Fibroblast of villous mesenchyme (primary cell): ENCODE measurements at places on chromosomes 13 and 19.

- DNase-seq, result peak; percentile 68
Observed at GRCh38 chr13:39144941-39145533, 106.8 kb downstream of the NHLRC3 start.

- DNase-seq, result no peak
Observed at GRCh38 chr13:85068231-85068630, 731.0 kb downstream of the SLITRK6 start.

- peak; percentile 84 for DNase-seq
Observed at GRCh38 chr13:114053026-114053425, 79.2 kb upstream of the C13orf46 start.

DNA sequence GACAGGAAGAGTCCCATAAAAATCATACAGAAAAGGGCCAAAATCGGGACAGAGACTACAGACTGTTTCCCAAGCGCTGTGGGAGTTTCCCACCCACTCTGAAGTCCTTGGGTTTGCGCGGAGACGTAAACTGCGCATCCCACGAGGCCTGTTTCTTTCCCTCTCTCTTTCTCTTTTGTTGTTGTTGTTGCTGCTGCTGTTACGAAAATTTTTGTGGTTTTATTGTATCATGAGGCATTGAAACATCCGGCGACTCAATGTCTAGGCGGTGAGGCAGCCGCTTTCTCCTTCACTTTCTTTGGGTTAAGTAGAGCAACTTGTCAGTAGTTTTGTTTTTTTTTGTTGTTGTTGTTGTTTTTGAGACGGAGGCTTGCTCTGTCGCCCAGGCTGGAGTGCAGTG is 1.6 kb upstream of the PPP1R12C start:
- DNase-seq, result no peak

- DNase-seq, result peak; percentile 85
Observed at GRCh38 chr19:934865-935479, 9.1 kb downstream of the ARID3A start.

DNA sequence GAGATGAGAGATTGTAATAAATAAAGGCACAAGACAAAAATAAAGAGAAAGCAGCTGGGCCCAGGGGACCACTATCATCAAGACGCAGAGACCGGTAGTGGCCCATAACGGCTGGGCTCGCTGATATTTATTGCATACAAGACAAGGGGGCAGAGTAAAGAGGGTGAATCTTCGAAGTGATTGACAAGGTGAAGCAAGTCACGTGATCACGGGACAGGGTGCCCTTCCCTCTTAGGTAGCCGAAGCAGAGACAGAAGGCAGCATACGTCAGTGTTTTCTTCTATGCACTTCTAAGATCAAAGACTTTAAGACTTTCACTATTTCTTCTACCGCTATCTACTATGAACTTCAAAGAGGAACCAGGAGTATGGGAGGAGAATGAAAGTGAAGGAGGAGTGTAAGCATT is 4.6 kb upstream of the PRKCG start:
- DNase-seq, result peak; percentile 64

DNA sequence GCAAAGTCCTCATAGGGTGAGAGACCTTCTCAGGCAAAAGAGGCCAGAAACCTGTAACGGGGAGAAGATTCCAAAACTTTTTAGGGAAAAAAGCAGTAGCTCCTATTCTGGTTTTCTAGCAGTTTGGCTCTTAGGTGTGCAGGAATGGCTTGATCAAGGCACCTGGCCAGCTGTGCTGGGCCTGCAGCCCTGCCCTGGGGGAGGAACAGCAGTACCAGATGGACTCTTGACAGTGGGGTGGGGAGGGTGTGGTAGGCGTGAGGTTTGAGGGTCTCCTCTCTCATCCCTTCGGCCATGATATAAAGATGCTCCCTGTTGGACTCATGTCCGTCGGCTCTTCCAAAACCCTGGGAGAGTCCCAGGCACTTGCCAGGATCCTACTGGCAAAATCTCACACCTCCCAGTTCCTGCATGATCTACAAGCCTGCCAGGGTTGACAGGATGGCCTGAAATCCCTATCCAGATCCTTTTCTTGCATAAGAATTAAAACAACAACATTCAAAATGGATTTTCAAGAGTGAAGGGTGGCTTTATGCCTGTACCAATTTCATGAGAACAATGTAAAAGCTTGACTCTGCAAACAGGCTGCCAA is 120.4 kb downstream of the IER2 start:
- no peak for DNase-seq

- peak; percentile 79 for DNase-seq
Observed at GRCh38 chr19:39199025-39199424, 2.3 kb downstream of the NCCRP1 start.

DNA sequence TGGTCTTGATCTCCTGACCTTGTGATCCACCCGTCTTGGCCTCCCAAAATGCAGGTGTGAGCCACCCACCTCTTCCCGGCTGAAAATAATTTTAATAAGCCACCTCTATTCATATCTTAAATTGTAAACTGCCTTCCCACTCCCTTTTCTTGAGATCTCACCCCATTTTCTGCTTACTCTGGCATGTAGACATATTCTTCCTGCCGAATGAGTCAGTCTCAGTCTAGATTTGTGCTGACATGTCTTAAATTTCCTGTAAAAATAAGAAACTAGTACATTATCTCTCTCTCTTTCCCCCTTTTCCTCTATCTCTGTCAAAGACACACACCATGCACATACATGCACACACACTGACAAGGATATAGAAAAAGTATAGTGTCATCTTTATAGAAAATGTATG is 60.9 kb downstream of the THSD1 start:
- no peak for DNase-seq
